ENCODE measurements at places on chromosomes 5 and 9.

DNA sequence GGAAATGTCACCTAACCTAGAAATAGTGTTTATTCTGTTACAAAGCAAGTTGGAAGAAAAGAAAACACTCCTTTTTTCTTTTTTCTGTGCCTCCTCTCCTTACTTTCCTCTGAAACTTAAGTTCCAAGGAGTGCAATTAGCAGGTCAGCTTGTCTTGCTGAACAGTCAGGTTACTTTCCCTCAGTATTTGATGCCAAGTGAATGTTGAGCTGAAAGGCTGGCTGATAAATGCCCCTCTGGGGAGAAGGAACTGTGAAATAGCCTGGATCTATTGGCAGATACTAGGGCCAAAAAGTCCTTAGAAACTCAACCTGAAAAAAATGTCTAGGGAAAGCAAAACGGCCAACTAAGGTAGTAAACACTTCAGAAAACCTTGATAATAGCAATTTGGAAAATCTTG lies 43.6 kb downstream of the GRIA1 start:
- DNase-seq, result no peak

- peak; percentile 44 for DNase-seq
Observed at GRCh38 chr5:177539411-177539810, 15.0 kb downstream of the FAM193B start.

- no peak for DNase-seq
Observed at GRCh38 chr9:35488566-35489312, 1.2 kb upstream of the RUSC2 start.

DNA sequence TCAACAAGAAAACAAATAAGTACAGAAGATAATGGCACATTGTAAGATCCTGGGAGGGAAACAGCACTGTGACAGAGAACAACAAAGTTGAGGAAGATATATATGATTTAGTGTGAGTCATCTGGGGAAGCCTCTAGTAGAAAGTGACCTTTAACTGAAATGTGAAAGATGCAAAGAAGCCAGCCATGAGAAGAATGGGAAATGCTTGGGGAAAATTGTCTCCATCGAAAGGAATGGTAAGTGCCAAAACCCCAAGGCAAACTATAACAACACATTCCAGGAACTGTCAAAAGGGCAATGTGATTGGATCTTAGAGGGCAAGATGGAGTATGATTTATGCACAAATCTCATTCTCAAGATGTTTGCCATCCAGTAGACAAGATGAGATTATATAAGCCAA lies 537.8 kb upstream of the BRINP1 start:
- no peak for DNase-seq

- DNase-seq, result no peak
Observed at GRCh38 chr5:116157902-116158301, 73.1 kb downstream of the COMMD10 start.

DNA sequence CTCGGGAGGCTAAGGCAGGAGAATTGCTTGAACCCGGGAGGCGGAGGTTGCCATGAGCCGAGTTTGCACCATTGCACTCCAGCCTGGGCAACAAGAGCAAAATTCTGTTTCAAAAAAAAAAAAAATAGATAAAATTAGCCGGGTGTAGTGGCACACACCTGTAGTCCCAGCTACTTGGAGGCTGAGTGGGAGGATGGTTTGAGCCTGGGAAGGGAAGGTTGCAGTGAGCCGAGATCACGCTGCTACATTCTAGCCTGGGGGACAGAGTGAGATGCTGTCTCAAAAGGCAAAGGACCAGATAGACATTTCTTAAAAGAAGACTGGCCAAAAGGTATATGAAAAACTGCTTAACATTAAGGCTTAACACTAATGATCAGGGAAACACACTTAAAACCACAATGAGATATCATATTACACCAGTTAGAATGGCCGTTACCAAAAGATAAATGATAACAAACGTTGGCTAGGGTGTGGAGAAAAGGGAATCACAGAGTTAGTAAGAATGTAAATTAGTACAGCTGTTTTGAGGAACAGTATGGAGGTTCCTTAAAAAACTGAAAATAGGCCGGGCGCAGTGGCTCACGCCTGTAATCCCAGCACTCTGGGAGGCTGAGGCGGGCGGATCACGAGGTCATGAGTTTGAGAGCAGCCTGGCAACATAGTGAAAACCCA lies 10.1 kb upstream of the MARVELD2 start:
- DNase-seq, result no peak

DNA sequence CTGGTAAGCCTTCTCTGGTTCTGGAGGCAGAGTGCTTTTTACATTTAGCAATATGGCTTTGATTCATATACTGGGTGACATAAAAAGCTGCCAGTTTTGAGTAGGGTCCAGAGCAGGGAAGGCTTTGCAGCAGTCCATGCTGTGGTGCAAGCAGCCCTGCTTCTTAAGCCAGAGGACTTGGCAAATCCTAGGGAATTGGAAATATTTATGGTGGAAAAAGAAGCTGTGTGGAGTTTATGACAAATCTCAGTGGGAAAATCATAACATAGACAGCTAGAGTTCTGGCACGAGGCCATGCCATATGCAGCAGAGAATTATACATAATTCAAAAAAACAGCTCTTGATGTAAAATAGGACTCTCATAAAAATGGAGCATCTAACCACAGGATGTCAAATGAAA lies 536.4 kb downstream of the RASEF start:
- no peak for DNase-seq

GRCh38 chr9:124475158-124475867 lies 25.1 kb downstream of the ADGRD2 start:
- DNase-seq, result no peak

DNA sequence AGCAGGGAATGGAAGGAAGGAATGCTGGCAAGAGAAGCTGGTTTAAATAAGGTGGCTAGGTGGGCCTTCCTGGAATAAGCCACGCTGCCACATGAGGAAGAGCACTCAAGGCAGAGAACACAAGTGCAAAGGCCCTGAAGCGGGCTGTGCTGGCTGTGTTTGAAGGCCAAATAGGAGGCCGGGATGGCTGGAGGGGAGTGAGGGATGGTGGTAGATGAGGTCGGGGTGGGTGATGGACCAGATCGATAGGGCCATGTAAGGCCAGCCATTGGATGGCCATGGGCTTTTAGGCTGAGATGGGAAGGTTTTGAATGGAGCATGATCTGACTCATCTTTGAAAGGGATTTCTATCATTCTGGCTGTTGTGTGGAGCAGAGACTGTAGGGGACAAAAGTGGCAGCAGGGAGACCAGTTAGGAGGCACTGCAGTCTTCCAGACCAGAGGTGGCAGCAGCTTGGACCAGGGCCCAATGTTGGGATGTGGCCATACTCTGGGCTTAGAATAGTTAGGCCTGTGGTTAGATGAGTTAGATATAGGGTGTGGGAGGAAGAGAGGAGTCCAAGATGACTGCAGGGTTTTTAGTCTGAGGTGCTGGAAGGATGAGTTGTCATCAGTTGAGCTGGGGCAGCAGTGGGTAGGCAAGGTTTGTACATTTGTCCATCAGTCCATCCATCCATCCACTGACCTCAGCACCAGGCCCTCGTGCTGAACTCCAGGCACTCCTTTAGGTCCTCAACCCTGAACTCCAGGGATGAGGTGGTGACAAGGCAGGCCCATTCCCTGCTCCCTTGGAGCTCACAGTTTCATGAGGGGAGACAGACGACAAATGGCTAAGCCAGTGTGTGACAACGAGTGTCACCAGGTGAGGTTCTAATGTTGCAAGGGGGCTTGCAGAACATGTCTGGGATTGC lies 30.3 kb downstream of the NDST1 start:
- DNase-seq, result no peak

DNA sequence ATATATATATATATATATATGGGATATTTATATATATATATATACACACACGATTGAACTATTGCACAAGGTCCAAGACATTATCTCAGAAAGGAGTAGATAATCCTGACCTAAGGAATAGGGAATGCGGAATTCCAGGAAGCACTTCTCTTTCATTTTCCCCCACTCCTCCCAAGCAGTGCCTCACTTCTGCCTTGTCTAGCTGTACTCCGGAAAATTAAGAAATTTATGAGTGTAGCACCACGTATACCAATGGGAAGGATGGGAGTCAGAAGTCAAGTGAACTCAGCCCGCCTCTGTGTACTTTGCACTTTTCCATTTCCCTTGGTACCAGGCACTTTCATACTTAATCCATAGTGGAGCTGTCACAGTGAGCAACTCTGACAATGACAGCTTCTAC lies 10.9 kb downstream of the SLC36A1 start:
- no peak for DNase-seq

DNA sequence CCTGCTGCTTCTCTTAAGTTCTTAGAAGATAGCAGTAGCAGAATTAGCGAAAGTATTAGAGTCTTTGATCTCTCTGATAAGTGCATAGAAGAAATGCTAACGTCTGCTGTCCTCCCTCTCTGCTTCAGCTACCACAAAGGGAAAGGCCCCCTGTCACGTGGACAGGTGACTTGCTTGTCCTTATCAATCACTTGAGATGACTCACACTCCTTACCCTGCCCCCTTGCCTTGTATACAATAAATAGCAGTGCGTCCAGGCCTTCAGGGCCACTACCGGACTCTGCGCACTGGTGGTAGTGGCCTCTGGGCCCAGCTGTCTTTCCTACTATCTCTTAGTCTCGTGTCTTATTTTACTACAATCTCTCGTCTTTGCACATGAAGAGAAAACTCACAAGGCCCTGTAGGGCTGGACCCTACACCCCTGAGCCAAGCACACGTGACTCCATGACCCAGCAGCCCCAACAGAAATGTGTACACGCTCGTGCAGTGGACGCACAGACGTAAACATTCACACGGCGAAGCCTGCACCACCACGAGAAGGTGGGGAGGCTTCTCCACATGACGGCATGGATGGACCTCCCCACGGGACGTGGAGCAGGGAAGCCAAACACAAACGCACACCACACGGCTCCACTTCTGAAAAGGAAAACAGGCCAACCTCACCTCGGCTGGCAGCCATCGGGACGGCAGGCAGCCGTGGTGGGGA lies 38.3 kb downstream of the PNPLA7 start:
- no peak for DNase-seq

GRCh38 chr5:39063037-39063436 lies 11.2 kb downstream of the RICTOR start:
- no peak for DNase-seq

DNA sequence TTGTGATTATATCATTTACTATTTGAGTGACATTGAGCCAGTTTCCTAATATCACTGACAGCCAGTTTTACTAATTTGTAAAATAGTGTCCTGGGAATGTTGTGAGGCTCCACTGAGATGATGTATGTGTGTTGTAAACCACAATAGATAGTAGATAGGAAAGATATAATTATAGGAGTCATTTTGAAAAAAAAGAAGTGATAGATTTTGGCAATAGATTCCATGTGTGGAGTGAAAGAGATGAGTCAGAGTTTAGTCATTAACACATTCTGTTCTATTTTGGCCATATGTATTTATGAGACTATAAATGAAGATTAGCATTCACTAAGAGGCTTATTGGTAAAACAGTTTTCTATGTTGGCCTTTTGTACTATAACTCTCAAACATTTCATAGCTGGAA lies 388.2 kb downstream of the FAM170A start:
- DNase-seq, result no peak

- DNase-seq, result no peak
Observed at GRCh38 chr9:69919461-69920061, 98.9 kb downstream of the CFAP95 start.

GRCh38 chr9:123354806-123355508 lies 1.0 kb upstream of the CRB2 start:
- no peak for DNase-seq

DNA sequence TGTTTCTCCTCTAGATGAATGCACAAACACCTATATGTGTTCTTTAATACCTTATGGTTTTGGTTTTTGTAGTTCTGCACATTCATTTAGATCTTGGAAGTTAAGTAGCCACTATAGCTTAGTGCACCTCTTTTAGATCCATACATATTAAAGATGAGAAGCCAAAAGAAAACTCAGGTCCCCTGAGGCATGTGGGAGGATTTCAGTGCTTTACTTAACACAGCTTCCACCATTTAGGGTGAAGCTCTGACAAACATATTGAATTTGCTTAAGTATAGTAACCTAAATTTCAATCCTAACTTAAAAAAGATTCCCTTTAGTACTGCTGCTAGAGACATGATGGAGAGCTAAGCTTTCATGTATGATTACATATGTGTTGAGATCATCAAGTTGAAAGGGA lies 25.6 kb upstream of the RICTOR start:
- no peak for DNase-seq

- no peak for DNase-seq
Observed at GRCh38 chr5:133891390-133891789, 77.0 kb downstream of the C5orf15 start.

DNA sequence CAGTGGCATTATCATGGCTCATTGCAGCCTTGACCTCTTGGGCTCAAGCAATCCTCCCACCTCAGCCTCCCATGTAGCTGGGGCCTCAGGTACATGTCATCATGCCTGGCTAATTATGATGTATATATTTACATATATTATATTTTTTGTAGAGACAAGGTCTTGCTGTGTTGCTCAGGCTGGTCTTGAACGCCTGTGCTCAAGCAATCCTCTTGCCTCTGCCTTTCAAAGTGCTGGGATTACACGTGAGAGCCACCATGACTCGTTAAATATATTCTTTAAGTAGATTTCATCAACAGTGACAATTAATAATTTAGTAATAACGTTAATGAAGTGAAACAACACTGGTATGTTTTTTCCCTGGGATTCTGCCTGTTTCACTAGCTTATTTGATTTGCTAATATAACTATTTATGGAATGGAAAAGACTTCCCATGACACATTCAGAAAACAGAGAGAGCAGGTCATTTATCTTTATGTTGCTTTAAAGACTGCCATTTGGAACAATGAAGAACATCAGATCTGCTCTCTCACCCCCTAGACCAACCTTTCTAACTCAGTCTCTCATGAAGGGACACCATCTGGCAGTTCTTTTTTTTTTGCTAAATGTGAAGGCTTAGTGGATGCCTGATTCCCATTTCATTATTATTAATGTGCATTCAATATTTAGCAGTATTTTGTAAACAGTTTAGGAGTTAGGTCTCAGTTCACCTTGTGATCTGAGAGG lies 295.6 kb downstream of the KIF4B start:
- DNase-seq, result no peak

DNA sequence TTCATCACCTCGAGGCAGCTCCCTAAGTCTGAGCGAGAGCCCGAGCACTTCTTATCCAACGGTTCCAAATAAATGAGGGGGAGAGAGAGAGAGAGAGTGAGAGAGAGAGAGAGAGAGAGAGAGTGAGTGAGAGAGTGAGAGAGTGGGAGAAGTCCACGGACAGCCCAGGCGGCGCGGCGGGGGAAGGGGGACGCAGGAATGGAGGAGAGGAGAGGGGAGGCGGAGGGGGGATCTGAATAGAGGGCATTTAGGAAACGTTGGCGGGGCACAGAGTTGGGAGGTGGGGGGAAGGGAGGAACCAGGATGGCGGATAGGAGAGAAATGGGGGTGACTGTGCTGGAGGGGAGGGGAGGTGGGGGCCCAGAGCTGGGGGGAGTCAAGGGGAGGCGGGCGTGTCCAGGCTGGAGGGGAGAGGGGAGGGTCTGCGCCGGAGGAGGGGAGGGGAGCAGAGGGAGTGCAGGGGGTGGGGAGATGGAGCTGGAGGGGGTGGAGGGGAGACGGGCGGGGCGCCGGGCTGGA lies 398 bp upstream of the BASP1 start:
- peak; percentile 45 for DNase-seq

DNA sequence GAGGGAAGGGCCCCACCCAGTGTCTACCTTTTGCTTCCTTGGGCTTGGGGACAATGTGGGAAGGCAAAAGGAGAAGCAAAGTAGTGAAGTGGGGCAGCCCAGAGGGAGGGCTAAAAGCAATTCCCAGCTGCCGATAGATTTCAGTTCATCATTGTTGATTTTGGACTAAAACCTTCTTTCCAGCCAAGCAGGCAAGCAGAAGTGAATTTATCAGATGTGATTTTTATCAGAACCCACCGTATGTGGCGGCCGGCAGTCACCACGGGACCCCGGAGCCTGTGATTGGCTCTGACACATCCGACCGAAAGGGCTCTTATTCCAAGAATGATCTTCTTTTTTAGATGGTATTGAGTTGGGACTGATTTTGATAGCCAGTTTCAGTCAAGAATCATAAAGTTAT lies 559.9 kb downstream of the PSAT1 start:
- DNase-seq, result no peak
